ENCODE measurements at places on chromosomes 4 and X.

DNA sequence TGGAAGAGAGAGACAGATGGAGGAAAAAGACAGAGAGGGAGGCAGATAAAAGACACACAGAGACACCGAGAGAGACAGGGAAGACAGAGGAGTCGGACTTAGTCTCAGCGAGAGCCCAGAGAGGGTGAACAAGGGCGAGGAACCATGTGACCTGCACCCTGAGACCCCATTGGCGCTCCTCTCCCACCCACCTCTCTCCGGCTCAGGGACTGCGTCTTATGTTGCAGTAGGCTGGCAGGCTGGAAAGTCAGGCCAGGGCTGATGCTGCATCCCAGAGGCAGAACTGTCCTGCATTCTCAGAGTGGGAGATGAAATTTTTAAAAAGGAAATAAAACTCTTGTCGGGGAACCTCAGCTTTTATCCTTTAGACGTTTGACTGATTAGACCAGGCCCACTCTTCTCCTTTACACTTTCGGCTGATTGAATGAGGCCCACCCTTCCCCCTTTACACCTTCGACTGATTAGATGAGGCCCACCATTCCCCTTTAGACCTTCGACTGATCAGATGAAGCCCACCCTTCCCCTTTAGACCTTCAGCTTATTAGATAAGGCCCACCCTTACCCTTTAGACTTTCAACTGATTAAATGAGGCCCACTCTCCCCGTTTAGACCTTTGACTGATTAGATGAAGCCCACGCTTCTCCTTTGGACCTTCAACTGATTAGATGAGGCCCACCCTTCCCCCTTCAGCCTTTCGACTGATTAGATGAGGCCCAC lies 29.5 kb upstream of the IL3RA start:
- DNase-seq: no peak

- no peak for DNase-seq
Measured at GRCh38 chr4:177214935-177215334, 94.7 kb upstream of the NEIL3 start.

DNA sequence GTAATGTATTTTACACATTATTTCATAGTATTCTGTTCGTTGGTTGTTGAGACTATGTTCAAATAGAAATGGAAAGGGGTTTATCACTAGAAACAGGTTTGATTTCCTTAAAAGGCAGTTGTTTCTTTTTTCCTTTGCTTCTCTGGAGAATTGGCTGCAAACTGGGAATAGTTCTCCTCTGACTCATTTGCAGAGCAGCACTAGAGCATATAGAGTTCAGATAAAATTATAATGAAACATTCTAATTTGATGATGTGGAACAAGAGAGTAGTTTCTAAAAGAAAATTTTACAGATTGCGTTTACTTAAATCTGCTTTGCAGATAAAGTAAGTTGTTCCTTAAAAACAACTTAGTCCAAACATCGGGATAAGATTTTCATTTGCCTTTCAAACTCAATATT lies 29.7 kb downstream of the SYNPO2 start:
- no peak for DNase-seq

GRCh38 chr4:2767046-2767704 lies 11.0 kb upstream of the TNIP2 start:
- no peak for DNase-seq

GRCh38 chrX:85244450-85245211 lies 840 bp downstream of the ZNF711 start:
- DNase-seq: no peak

DNA sequence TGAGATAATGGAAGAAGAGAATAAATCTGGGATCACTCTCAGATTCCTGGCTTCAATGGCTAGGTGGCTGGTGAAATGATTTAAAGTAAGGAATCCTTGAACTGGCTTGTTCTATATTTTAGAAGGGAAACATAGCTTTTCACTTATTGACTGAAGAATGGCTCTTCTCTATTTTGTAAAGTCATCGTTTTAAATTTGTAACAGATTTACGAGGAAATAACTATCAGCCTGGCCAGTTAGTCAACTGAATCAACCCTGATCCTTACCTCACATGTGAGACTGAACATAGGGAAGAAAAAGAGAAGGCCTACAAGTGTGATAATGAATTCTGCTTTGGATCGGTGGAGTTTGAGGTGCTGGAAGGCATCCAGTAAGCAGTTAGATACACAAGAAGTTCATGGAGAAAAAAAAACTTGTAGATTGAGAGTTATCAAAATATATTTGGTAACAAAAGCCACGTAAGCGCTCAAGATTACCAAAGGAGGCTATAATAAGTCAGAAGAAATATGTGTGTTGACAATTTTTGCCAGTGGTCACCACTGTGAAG lies 12.0 kb downstream of the AREG start:
- DNase-seq: no peak

- no peak for DNase-seq
Measured at GRCh38 chrX:150813922-150814321, 84.5 kb downstream of the CD99L2 start.

- no peak for DNase-seq
Measured at GRCh38 chr4:17068392-17068791, 169.9 kb upstream of the LDB2 start.

DNA sequence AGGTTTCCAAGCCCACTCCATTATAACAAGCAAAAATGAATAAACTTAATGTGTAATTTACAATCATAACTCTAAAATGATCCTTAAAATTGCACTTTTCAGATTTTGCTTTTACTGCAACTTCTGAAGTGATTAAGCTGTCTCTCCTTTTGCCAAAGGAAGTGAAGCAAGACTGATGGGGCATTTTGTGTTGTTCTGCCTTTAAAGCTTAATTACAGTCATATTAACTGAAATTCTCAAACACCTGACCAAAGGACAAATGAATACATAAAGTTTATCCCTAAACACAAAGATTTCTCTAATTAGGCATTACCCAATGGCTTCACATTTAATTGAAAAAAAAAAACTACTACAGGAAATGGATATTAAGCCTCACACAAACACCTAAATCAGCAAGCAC lies 101.8 kb downstream of the ATP11C start:
- DNase-seq: no peak

Data from T follicular helper cell (primary cell).